ENCODE measurements at places on chromosomes 5 and 9.

GRCh38 chr5:91591076-91591475, 208.0 kb upstream of the ARRDC3 start:
- DNase-seq, result no peak

- DNase-seq, result no peak
Observed at GRCh38 chr5:111079846-111080245, 8.3 kb downstream of the TSLP start.

DNA sequence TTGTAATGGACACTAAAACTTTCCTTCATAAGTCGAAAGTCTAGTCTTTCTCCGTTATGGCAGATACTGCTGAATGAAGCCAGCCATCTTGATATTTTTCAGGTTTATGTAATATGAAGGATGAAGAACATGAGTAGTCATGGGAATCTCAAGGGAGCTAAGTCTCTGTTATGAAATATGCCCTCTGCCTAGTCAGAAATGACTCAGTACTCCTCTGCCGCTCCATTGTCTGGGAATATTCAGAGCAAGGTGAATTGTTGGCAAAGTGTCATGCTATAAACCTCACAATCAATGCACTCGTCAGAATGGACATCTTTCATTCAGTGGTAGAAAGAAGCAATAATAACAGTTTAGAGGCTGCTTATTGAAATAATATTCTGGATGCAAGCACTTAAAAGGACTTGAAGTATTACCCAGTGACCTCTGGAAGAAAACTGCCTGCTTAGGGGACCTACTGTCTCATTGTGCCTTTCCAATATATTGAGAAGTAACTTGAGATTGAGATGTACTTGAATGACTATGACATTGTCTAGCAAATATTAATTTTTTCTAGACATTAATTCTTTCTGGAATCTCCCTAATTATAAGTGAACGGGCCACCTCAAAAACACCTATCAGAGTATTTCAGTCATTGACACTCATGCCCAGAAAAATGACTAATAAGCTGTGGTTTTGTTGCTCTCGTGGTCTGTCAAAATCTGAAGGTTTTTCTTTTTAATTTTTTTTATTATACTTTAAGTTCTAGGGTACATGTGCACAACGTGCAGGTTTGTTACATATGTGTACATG, 1011.5 kb upstream of the ACO1 start:
- DNase-seq, result no peak

DNA sequence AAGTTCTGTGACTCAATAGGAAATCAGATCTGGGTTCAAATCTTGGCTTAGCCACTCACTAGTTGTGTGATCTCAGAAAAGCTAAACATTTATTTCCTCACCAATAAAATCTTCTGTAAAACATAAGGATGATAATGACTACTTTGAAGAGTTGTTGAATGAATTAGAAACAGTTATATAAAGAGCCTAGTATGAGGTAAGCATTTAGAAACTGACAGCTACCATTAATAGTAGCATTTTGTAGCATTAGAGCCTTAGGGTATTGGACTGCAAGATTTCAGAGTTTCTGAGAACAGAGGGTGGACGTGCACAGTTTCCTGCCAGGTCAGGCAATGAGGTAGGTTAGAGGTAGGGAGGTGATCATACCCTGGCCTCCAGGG, 293.2 kb downstream of the CWC27 start:
- no peak for DNase-seq

DNA sequence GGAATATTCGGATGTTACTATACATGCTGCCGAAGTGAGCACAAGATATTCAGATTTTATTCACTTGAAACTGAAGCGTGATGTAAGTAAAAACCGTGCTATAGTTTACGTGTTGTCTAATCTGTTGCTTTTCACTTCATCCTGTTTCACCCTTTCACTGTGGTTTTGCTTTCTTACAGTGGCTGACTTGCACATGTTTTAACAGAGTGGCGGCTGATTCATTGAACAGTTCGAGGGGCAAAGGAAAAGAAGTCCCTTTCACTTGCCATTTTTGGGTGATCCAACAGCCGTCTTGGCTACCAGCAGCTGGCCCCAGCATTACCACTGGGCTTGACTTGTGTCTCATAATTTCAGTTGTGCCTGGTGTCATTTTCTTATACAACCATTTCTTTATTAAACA, 134.0 kb downstream of the IRX1 start:
- DNase-seq, result no peak

- no peak for DNase-seq
Observed at GRCh38 chr9:93918061-93918460, 37.1 kb downstream of the BARX1 start.

- no peak for DNase-seq
Observed at GRCh38 chr5:103764403-103764802, 201.8 kb upstream of the NUDT12 start.

GRCh38 chr5:84430079-84430478, 45.4 kb upstream of the EDIL3 start:
- DNase-seq, result no peak

GRCh38 chr9:2181792-2182191, 166.6 kb downstream of the SMARCA2 start:
- no peak for DNase-seq

GRCh38 chr5:88304356-88304755, 35.7 kb upstream of the TMEM161B start:
- DNase-seq, result no peak

Data from CD8-positive, alpha-beta memory T cell (primary cell).